ENCODE measurements at places on chromosomes 1 and 21. TPM values are rescaled to one million over a fixed set of nuclear protein-coding genes. Genes with fewer than 3 reads are reported as not detected.
A peak's percentile ranks its signal among the peaks of the same experiment; 100 is the strongest.

The UQCRHL gene
- 7.5 TPM for total RNA-seq

The FMOD gene
- 21.9 TPM for total RNA-seq

The LORICRIN gene
- not detected for total RNA-seq

The RPE65 gene
- not detected for total RNA-seq

The UBQLN4 gene
- total RNA-seq: 24.0 TPM

The ITLN2 gene
- not detected for total RNA-seq

DNA sequence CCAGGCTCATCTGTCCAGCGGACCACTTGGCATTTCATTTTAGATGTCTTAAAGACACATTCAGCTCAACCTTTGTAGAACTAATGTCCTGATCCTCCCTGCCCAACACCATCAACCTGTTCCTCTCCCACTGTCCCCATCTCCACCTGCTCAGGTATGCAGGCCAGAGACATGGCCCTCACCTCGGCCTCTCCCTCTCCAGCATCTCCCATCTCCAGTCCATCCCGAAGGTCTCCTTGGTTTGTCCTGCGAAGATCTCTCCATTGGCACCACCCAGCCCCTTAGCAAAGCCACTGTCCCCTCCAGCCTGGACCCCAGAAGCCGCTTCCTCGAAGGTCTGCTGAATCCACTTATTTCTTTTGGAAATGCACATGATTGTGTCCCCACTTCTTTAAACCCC, 20.9 kb upstream of the KCNC4 start:
- DNase-seq: no peak

DNA sequence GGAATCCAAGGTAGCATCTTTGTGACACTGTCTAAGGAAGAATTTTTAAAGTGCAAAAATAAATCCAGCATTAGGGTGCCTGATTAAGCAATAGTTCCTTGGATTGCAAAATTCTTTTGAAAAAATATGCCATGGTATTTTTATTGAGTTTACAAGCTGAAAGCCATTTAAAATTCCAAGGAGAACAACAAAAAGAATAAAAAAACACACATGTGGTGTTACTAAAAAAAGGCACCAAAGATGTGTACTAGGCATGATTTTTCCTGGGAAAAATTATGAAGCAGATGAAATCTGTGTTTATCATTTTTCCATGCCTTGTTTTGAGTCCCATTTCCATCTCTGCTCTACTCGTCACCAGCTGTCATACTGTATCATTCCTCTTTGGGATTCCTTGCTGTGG, 157.0 kb upstream of the ZNHIT6 start:
- no peak for DNase-seq

DNA sequence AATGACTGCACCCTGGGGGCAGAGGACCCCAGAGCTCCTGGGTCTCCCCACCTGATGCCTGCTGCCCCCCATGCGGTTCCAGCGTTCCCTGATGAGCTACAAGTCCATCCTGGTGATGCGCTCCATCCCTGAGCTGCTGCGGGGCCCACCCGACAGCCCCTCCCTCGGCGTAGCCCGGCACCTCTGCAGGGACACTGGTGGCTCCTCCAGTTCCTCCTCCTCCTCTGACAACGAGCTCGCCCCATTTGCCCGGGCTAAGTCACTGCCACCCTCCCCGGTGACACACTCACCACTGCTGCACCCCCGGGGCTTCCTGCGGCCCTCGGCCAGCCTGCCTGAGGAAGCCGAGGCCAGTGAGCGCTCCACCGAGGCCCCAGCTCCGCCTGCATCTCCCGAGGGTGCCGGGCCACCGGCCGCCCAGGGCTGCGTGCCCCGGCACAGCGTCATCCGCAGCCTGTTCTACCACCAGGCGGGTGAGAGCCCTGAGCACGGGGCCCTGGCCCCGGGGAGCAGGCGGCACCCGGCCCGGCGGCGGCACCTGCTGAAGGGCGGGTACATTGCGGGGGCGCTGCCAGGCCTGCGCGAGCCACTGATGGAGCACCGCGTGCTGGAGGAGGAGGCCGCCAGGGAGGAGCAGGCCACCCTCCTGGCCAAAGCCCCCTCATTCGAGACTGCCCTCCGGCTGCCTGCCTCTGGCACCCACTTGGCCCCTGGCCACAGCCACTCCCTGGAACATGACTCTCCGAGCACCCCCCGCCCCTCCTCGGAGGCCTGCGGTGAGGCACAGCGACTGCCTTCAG, 35.5 kb downstream of the TRIM11 start:
- DNase-seq: peak; percentile 72

- peak; percentile 83 for DNase-seq
Observed at GRCh38 chr1:27402349-27402754, 9.9 kb downstream of the GPR3 start.

- no peak for DNase-seq
Observed at GRCh38 chr1:245229051-245229450, 74.3 kb downstream of the KIF26B start.

DNA sequence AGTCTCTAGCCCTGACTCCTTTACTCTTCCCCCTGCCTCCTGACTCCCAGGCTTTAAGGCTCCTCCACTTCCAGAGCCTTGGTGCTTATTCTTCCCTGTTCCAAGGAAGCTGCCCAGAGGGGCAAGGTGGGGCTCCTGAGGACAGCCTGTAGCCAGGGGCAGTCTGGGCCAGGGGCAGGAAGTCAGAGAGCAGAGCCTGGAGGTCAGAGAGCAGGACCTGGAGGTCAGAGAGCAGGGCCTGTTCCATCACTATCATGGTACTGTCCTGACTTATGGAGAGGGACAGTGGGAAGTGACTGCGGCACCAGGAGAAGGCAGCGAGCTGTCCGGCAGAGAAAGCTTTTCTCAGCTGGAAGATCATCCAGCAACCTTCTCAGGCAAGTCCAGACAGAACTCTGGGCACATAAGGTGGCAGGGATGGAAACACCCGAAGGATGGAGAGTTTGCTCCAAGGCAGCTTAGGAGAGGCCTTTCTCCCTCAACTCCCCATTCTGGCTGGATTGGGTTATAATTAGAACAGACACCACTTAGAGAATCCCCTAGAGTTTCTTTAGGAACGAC, 25.0 kb downstream of the PLXNA2 start:
- DNase-seq: no peak

DNA sequence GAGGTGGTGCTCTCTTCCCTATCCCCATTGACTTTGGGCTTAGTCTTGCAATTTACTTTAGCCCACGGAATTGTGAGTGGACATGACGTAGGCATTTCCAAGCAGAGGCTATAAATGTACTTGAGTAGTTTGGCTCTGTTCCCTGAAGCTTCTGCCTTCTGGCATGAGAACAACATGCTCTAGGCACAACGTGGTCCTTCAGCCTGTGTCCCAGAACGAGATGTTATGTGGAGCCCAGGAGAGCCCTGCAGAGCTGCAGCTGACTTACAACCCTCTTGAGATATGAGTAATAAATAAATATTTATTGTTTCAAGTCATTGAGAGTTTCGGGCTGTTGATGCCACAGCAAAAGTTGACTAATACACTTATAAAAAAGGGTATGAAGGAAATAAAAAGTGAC, 105.2 kb upstream of the HMGB4 start:
- peak; percentile 73 for DNase-seq

GRCh38 chr1:39992234-39992633, 37.3 kb downstream of the MFSD2A start:
- no peak for DNase-seq

GRCh38 chr1:22597301-22597965, 34.1 kb downstream of the EPHA8 start:
- no peak for DNase-seq

DNA sequence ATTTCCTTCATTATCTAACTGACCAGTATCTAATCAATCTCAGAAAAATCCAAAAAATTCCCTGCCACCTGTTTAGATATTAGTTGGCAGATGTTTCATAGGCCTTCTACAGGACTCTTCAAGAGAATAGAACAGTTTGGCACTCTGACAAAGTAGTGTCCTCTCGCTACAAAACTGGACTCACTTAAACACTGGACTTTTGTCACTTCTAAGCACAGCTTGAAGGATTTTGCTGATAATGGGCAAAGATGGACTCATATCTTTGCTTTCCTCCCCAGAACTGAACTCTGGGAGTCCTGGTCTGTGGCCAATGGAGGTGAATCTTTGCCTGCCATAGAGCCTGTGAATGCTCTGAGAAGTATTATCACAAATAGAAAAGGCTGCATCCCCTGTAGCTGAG, 58.2 kb upstream of the ZNF326 start:
- no peak for DNase-seq
